ENCODE measurements at places on chromosomes 2 and 18.

- no peak for DNase-seq
Observed at GRCh38 chr2:67667054-67667908, 270.1 kb downstream of the ETAA1 start.

- DNase-seq: no peak
Observed at GRCh38 chr2:128732976-128733431, 414.3 kb upstream of the HS6ST1 start.

- DNase-seq: no peak
Observed at GRCh38 chr2:241809383-241810306, 652 bp downstream of the NEU4 start.

- DNase-seq: no peak
Observed at GRCh38 chr2:190812506-190813294, 67.9 kb upstream of the GLS start.

- DNase-seq: no peak
Observed at GRCh38 chr2:237765875-237766274, 32.7 kb upstream of the RBM44 start.

DNA sequence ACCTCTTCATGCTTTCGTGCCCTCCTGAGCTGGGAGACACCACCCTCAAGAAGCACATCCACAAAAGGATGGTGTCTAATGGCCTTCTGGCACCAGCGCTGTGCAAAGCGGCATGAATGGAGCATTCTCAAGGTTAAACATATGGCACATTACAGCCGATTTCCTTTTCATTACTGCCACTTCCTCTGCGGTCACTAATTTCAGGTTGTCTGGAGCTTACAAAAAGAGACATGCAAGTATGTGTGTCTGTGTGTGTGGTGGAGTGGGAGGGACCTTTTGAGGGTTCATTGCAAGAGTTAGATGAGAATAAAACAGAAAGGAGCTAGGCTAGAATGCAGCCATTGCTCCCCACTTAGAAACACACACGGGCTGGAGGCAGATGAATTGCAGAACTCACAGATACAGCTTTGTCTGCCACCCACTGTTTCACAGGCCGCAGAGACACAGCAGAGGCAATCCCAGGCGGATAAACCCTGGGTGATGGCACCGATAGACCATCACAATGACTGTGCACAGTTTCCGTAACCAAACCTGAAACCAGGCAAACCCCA is 76.0 kb downstream of the TGIF1 start:
- DNase-seq: no peak

- DNase-seq: no peak
Observed at GRCh38 chr2:68018727-68019126, 44.1 kb downstream of the C1D start.
